ENCODE measurements at places on chromosomes 2 and 18.
A peak's percentile ranks its signal among the peaks of the same experiment; 100 is the strongest.

GRCh38 chr2:48600204-48600813 is 17.3 kb upstream of the GTF2A1L start:
- DNase-seq, result peak; percentile 61

DNA sequence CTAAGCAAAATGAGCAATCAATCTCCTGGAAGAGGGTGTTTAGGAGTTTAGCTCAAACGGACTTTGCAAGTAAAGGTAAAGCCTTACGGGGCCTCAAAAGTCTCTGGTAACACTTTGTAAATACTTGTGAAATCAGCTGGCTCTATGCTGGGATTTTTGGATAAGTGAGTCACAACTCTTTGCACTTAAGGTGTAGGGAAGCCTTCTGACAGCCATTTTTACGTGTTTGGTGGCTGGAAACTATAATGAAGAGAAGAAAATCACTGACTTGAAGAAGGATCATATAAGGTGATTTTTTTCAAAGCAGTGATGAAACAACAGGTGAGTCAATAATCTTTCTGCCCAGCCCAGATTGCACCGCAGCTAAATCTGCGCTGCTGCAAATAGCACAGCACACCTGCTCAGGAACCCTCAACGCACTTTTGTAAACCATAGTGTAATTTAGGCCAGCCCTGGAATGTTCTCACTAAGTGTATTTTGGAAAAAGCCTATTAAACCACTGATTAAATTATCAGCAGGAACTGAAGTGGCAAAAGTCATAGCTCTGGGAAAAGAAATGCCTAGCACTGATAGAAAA is 218.8 kb downstream of the AGPS start:
- DNase-seq, result no peak

GRCh38 chr2:108588070-108588668 is 53.9 kb downstream of the LIMS1 start:
- peak; percentile 66 for DNase-seq

GRCh38 chr18:11871501-11871900 is 20.3 kb downstream of the CHMP1B start:
- no peak for DNase-seq

GRCh38 chr18:58178511-58178910 is 134.5 kb downstream of the NEDD4L start:
- DNase-seq, result no peak

- DNase-seq, result no peak
These were observed 81.9 kb downstream of the NEURL3 start for GRCh38 chr2:96423291-96423690.

DNA sequence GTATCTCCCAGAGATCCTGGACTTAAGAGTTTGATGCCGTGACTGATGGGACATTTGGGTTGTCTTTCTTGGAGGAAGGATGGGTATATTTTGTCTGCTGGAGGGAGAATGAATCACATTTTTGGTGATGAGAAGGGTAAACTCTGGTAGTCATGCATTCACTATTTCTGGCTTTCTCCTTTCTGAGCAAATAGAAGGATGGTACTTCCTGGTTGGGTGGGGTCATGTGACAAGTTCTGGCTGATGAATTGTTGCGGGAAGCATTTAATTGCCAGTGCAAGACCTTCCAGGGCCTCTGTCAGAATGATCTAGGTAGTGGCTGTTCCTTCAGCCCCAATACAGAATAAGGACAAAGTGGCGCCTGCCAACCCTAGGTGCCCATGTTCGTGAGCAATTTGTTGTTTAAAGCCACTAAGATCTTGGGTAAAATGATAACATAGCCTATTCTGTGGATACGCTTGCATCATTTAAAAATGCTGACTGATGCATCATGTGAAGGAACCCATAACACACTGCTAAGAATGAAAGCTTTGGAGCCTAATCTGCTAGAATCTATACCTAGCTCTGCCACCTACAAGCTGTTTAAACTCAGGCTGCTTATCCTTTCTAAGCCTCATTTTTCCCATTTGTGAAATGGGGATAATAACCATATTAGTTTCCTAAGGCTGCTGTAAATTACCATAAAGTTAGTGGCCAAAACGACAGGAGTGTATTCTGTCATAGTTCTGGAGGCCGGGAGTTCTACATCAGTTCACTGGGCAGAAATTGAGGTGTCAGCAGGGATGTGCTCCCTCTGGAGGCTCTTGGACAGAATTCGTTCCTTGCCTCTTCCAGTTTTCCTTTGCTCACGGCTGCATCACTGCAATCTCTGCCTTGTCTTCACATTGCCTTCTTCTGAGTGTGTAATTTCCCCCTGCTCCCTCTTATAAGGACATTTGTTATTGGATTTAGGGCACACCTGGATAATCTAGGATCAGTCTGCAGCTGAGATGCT is 281.3 kb downstream of the AGPS start:
- no peak for DNase-seq

DNA sequence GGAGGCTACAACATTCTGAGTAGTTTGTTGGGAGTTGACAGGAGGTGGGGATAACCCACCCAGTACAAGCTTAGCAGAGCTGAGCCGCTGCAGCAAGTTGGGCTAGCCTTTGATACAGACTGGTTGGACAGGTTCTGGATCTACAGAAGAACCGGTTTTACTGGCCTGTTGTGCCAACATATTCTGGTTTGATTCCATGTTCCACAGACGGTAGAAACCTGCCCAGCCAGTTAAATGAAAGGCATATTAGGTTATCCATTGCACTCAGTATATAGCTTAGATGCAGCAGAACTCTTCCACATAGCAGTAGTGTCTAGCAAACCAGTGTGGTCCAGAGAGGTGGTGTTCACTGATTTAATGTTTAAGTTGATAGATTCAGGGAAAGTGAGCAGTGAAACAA is 19.3 kb upstream of the RBBP8 start:
- no peak for DNase-seq

- no peak for DNase-seq
These were observed 236.6 kb upstream of the MMADHC start for GRCh38 chr2:149824136-149824535.

- no peak for DNase-seq
These were observed 33.3 kb downstream of the ABI2 start for GRCh38 chr2:203361495-203361894.

DNA sequence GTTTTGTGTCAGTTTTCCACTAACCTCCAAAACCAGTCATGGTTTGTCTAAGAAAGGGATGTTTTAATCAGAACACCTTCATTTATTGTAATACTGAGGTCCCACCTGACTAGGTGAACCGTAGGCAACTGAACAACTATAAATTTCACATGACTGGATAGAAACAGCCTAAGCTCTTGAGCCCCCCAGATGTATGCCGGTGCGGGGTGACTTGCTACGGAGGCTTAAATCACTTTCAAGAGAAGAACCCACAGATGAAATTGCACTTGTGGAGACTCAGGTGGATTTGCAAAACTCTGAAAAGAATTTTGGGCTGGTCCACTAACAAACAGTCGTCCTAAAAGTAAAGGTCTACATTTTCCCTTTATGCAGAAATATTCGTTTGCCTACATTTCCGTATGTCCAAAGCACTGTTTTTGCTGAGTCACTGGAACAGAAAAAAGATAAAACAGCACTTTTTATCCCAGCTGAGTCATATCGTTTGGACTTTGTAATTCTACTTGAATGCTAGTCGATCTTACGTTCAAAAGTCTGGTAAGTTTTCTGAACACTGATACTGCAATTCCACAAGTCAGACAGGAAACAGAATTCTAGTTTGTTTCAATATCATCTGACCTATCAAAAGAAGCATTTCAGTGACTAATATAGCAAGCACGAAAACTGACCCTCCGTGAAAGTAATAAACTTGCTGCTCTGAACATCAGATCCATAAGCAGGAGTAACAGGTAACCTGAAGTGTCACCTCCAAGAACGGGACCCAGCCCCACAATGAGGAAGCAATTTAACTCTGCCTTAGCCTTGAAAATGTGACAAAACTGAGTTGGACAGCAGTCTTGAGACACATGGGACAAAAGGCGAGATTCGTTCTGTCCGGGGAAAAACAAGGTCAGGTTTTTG is 18.1 kb downstream of the ZNF516 start:
- DNase-seq, result peak; percentile 75

GRCh38 chr18:66616523-66616983 is 12.7 kb upstream of the CDH19 start:
- no peak for DNase-seq

DNA sequence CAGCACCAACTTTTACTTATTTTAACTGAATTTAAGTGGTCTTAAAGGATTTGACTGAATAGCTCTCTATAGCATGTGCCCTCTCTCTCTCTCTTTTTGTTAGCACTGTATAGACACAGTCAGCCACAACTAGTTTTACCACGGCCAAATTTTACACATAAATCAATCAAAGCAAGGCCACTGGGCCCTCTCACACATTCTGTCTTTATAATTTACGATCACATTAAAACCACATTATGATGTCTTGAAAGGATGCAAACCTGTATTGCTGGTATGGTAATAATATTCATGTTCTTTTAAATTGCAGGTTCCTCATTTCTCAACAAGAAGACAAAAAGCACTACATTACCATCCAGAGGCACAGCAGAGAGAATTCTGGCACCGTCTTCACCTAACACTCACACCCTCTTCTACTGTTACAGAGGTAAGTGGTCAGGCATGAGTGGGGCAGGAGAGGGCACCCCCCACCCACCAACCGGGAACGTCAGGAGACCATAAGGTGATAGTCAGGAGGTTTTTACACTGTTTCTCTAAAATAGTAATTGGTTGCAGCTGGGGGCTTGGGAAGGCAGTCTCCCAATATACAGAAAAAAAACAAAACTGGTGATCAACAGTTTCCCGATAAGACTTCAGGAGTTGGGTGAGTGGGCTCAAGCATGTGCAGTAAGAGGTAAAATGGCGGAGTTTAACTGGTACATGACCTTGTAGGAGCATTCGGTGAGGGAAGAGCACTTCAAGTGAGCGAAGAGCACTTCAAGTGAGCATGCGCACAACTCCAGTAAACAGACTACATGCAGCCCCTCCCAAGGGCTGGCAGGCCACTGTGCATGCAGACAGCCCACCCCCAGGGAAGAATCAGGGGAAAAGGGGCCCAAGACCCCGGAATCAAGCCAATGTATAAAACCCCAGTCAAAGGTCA is 296.7 kb downstream of the PIEZO2 start:
- DNase-seq, result no peak

- DNase-seq, result no peak
These were observed 41.2 kb upstream of the PEX13 start for GRCh38 chr2:60976256-60976850.

DNA sequence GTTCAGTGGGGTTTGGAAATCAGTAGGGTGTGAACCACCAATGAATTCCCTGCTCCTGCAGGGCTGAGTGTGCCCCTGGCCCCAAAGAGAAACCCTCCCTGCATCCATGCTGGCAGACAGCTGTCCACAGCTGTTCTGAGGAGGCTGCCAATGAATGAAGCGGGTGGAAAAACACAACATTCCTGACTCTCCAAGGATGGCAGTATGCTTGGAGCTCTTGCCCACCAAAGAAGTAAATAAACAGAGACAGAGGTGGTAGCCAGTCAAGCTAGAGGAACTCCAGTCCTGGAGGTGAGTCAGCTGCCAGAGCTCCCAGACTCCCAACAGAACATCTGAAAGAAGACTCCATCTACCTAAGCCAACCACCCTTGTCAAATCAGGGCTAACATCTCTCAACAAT is 6.2 kb downstream of the ZBTB7C start:
- DNase-seq, result no peak

- no peak for DNase-seq
These were observed 1721.0 kb upstream of the PIK3C3 start for GRCh38 chr18:40233931-40234616.

GRCh38 chr2:16655905-16656642 is 9.6 kb downstream of the CYRIA start:
- no peak for DNase-seq

GRCh38 chr18:44869533-44869932 is 188.8 kb downstream of the SETBP1 start:
- no peak for DNase-seq

DNA sequence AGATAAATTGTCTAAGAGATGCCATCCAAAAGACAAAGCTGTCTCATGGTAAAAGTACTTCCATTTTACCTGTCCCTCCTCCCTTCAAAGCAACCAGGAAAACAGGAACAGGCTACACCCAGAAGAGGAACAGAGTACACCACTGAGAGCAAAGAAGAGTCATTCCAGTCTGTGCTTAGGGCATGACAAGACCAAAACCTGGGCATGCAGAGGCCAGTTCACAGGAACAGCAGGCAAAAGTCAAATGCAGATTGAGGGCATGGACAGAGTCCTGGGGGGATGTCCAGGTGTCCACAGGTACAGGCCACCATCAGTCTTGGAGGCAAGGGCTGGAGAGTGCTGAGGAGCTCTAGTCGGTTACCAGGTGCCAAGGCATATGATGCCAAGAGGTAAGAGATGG is 23.7 kb downstream of the PLEK start:
- DNase-seq, result no peak

- DNase-seq, result no peak
These were observed 45.6 kb upstream of the GREB1L start for GRCh38 chr18:21196426-21196825.

- no peak for DNase-seq
These were observed 32.8 kb downstream of the SOWAHC start for GRCh38 chr2:109646961-109647360.

DNA sequence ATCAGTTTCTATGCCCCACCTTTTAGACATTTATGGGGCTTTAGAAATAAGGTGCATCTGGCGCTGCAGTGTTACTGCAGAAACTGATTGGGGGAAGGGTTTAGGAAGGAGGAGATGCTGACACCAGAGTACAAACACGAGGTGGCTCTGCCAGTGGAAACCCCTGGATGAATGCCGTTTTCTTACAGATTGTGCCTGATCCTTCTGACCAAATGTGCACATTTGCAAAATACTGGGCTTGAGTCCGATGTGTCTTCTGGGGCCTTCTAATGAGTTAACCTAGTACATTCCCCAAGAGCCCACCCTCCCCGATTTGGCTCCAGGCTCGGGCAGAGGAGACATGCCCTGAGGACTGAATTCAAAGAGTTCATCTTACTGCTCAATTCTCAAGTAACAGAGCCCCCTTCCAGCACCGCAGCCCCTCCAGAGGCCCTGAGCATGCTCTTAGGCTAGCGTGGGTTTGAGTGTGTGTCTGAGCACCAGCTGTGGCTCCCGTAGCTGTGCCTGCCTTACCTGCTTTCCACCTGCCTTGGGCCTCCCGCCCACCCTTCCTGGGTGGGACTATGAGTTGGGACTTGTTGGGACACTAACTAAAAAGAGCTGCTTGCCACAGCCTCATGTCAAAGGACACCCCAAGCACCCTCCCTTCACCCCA is 116.7 kb upstream of the COPS8 start:
- no peak for DNase-seq

DNA sequence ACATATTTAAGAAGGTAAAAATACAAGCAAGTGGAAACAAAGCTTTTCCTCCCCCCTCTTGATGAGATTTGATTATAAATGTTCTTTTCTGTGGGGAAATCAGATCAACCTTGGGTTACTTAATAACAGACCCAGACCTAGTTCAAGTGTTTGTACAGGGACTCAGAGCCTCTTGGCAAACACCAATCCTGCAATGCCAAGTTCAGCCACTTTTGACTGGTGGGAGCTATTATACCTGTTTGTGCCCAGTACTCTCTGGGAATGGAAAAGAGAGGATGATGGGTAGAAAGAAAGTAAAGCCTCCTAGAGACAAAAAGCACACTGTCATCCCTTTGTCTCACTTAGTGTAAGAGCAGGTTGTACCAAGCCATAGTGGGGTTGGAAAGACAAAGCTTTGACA is 63.8 kb upstream of the EPHA4 start:
- DNase-seq, result no peak

Data from hematopoietic multipotent progenitor cell treated with erythropoietin and hydrocortisone succinate and interleukin-3 and kit ligand, for 17 days (in vitro differentiated cells).